ENCODE measurements at places on chromosomes 5 and 9.

GRCh38 chr5:116378007-116378776 is 196.4 kb downstream of the SEMA6A start:
- DNase-seq: no peak

DNA sequence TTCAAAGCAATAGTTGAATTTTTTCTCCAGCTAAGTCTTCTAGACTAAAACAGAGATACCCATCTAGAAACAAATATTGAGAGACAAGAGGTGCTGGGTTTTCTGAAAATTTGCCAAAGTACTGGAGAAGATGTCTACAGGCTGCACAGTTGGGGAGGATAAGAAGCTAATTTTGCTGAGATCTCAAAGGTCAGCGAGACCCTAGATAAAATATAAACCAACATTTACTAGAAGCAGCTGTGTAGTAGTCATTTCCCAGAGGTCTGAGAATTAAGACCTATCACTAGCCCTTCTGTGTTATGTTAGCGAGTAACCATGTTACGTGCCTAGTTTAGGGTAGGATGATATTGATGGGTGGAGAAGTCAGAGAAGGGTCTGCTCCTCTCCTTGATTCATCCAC is 208.5 kb upstream of the TNC start:
- DNase-seq: no peak

DNA sequence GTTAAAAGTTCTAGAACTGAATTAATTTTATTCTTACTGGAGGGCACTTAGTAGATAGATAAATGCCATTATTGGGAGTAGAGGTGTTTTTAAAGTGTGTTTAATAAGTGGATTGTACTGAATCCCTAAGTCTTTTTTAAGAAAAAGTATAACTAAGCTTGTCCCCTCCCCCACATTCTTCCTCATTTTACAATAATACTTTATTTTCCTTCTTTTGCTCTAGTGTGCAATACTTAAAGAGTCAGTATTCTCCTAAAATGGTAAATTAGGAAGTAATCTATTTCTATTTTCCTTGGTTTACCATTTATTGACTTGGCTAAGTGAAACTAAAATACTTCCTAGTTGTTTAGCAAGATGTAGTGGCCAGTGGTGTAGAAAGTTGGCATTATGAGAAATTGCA is 11.6 kb downstream of the UBLCP1 start:
- no peak for DNase-seq

DNA sequence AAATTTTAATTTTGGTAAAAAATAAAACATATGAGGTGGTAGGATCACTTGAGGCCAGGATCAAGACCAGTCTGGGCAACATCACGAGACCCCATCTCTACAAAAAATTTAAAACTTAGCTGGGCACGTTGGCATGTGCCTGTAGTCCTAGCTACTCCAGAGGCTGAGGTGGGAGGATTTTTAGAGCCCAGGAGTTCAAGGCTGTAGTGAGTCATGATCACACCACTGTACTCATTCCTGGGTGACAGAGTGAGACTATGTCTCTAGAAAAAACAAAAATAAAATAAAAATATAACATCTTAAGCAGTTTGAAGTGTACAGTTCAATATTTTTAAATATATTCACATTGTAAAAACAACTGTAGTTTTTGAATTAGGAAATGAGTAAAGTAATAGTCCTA is 108.3 kb downstream of the SMIM15 start:
- DNase-seq: no peak

GRCh38 chr5:139640421-139641115 is 7.6 kb upstream of the CXXC5 start:
- no peak for DNase-seq

- no peak for DNase-seq
Observed at GRCh38 chr5:143376911-143377813, 26.3 kb downstream of the NR3C1 start.

DNA sequence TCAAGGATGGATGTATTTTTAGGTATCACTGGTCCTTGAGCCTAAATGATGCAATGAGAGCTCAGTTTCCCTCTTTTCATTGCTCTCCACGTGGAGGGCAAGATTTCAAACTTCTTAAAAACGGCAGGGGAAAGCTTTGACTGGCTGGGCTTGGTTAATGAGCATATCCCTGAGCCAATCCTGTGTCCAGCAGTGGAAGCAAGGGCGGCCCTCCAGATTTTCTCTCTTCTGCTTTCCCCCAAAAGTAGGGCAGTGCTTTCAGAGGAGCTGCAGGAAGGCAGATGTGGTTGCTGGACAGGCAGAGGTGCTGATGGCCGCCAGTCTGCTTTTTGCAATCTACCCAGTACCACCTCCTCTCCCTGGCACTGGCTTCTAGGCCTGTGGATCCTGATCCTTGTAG is 30.0 kb upstream of the TBC1D2 start:
- DNase-seq: no peak

DNA sequence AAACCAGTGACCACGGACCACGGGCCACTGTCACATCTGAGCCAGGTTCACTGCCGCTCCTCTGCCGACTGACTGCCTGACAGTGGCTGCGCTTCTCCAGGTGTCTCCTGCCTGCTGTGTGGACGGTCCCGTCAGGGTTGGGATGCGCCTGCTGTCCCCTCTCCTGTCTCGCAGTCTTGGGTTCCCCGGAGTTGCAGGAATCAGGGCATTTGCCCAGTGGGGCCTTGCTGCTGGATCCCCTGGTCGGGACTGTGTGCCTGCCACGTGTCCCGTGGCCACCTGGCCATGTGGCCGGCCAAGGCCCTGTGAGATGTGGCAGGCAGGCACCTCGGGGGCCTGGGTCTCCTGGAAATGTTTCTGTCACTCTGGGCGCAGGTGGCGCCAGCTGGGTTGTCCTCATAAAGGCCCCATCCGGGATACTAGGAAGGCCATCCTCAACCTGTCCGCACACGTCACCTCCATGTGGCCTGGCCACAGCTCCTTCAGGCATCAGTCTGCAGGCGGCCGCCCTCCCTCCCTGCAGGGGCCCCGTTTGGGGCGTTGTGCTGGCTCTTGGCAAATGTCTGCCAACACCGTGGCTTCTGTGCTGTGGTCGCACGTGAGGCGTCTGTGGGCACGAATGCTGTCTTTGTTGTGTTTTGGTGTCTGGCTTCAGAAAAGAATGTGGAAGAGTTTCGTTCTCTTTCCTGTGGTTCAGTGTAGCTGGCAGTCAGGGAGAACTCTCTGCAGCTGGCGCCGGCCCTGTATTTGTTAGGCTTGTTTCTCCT is 6.4 kb upstream of the TOR4A start:
- no peak for DNase-seq

- no peak for DNase-seq
Observed at GRCh38 chr9:93659044-93659836, 82.9 kb downstream of the PHF2 start.

DNA sequence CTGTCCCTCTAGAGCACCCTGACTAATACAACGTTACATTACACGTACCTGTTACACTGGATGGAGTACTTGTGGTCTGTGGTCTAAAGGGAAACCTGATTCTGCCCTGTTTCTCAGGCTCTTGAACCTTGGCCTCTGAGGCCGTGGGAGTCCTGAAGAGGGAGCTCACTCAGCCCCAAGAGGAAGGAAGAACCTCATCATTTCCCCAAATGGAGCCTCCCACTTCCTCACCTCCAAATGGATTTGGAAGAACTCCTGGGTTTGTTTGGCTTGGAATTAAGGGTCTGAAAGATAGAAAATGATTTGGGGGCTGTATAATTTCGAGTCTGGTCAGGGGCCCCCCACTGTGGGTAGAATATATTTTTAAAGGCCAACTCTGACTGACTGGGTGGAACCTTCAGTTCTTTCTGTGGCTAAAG is 200.2 kb downstream of the SEMA6A start:
- no peak for DNase-seq

- no peak for DNase-seq
Observed at GRCh38 chr9:134163371-134164196, 780 bp downstream of the RNU6ATAC start.

DNA sequence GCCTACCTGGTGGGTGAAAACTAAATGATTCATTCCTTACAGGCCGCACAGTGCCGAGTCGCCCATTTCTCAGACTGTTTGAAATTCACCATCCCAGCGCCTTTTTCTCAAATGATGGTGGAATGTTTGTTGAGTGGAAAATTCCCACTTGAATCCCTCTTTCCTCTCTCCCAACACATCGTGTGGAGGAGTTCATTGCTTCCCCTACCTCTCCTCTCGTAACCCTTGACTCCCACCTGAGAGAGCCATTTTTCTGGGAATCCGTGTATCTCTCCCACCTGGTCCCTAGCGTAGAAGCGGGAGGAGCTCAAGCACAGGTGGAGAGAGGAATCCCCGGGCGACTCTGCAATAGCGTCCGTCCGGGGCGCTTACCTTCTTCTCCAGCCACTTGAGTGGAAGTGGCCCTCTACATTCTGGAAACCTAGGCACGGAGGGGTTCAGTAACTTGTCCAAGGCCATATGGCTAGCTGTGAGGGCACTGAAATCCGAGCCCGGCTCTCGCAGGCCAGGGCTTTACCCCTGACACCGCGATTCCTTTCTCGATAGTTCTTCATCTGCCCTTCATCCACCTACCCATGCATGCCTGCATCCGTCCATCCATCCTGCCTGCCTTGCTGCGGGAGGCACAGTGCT is 683 bp downstream of the OSMR start:
- no peak for DNase-seq

DNA sequence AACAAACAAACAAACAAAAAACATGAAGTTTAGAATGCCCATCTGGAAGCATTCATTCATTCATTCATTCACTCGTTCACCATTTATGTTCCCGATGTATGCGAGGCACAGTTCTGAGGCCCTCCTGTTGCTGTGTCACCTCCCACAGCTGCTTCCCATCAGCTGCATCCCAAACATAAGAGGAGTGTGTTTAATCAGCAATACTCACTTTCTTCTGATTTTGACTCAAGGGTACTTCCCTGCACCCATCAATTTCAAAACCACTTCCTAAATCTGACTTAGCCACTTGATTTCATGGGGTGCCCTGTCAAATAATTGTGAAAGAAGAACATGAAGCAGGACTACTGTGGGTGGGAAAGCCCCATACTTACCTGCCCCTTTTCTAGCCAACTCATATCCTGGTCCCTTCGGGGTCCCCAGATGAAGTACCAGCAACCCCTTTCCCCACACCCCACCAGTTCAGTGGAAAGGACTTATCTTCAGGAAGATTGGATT is 128.0 kb upstream of the IL12B start:
- DNase-seq: no peak

DNA sequence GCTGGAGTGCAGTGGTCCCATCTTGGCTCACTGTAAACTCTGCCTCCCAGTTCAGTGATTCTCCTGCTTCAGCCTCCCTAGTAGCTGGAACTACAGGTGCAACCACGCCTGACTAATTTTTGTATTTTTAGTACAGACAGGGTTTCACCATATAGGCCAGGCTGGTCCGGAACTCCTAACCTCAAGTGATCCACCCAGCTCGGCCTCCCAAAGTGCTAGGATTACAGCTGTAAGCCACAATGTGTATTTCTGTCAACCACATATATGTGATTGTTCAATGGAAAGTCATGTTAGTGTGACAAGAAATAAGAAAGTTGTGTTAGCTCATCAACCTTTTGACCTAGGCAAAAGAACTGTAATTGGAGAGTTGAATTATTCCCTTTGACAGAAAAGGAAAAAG is 677.1 kb upstream of the CHD1 start:
- no peak for DNase-seq

GRCh38 chr5:61293071-61293470 is 39.0 kb upstream of the ZSWIM6 start:
- DNase-seq: no peak

GRCh38 chr5:172451771-172452197 is 2.5 kb downstream of the SH3PXD2B start:
- DNase-seq: no peak

- DNase-seq: no peak
Observed at GRCh38 chr9:132846109-132846917, 31.8 kb downstream of the AK8 start.

GRCh38 chr5:144247131-144247530 is 76.5 kb downstream of the KCTD16 start:
- no peak for DNase-seq

DNA sequence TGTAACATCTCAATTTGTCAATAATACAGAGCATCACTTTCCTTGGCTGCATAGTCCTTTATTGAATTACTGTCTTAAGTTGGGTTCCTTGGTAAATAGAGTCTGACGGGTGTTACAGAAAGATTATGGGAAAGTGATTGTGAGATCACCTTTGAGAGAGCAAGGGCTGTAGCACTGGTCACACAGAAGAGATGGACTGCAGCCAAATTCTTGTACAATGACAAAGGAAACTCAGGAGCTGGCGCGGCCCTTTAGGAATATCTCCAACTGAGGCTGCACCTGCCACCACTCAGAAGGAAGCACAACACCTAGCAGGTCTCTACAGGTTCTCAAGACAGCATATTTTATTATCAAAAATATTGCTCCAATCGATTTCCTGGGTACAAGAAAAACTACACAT is 350.0 kb upstream of the ISL1 start:
- no peak for DNase-seq

- DNase-seq: no peak
Observed at GRCh38 chr5:88279584-88279983, 10.9 kb upstream of the TMEM161B start.

DNA sequence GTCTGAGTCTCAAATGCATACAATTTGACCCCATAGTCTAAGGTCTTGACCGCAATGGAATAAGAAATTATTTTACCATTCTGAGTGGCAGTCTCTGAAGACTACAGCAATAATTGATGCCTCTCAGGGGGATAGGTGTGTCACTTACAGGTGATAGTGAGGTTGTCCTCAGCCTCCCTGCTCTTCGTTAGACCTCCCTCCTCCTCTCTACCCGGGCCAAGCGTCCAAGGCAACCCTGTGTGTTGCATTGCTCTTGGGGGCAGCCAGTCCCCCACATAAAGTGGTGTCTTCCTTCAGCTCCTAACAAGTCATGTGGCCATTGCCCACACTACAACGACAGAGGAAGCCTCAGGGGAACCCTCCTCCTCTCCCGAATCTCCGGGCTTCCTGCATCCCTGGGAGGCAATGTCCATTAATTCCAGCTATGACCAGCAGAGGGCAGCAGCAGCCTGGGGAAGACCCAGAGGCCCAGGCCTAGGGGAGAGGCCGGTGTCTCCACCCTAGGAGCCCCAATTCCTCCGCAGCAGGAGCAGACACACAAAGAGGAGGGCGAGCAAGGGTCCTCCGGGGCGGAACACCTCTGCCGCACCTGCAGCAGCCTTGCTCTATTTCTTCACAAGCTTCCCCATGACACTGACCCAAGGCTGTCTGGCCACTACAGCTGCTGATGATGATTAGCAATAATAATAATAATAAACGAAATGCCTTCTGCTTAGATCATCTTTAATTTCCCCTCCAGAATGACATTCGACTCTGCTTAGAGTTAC is 134.8 kb downstream of the KCNIP1 start:
- DNase-seq: no peak

DNA sequence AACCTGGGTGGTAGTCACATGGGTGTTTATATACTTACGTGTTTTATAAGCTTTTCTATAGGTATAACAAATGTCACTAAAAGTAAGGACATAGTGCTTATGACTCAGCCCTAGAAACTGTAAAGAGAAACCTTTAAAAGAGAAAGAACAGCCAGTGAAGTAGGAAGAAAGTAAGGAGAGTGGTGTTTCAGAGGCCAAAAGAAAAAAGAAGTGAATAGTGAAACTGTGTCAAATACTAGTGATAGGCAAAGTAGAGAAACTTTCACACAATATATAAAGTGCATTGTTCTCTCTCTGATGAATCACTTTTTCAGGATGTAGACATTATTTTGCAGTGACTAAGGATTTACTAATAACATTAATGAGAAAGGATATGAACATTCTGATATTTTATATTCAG is 74.2 kb upstream of the SUSD1 start:
- no peak for DNase-seq
